ENCODE measurements at places on chromosomes 4 and X.

DNA sequence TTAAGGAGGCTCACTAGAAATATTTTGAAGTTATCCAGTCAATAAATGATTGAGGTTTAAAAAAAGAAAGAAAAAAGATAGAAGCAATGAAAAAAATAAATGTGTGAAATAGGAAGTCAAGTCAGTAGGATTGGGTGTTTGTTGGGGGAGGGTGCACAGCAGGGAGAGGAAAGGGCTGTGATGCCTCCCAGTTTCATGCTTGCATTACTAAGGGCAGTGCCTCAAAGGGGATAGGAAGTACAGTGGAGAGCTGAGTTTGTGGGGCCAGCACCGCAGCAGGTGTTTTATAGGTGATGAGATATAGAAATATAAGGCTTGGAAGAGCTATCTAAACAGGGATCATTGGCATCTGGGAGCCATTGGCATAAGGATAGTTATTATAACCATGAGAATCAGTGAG, 919.2 kb downstream of the STIM2 start:
- no peak for DNase-seq

- no peak for DNase-seq
These were observed 109.4 kb upstream of the DDX3X start for GRCh38 chrX:41224605-41225004.

- no peak for DNase-seq
These were observed 134.3 kb downstream of the MID1IP1 start for GRCh38 chrX:38935561-38935960.

DNA sequence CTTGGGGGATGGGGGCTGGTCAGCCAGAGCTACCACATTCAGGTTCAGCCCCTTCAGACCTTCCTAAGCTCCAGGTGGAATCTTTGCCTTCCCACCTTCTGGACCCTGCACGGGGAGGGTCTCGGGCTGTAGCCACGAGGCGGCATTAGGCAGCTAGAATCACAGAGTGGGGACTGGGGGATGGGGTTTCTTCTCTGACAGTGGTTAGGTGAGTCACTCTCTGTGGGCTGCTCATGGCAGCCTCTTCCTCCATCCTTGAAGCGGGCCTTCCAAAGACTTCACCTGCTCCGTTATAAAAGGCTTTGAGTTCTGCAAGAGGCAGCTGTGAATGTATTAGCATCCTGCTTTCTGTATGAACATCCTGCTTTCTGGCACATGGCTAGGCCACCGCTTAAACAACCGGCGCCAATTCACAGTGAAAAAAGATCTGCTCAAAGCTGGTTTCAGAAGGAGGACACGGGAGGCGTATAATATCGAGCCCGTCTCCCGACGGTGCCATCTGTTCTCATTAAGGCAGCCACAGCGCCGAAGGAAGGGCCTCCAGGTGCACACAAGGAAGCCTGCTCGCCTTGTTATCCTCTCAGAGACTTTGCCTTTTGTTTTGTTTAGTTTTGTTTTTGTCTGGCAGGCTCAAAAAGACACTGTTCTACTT, 74.3 kb upstream of the IGFBP7 start:
- no peak for DNase-seq

DNA sequence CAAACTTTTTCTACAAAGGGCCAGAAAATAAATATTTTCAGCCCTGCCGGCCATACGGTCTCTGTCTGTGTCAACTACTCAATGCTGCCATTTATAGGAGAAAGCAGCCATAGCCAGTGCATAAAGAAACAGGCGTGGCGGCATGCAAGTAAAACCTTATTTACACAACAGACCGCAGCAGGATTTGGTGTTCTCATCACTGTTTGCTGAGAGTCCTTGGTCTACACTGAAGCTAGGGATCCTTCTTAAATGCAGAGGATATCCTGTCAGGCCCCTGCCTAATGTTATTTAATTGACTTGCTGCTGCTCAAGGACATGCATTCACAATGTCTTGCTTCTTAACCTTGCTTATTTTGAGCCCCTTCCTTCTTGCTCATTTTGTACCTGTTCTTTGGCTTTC, 54.7 kb downstream of the CPE start:
- DNase-seq: no peak

DNA sequence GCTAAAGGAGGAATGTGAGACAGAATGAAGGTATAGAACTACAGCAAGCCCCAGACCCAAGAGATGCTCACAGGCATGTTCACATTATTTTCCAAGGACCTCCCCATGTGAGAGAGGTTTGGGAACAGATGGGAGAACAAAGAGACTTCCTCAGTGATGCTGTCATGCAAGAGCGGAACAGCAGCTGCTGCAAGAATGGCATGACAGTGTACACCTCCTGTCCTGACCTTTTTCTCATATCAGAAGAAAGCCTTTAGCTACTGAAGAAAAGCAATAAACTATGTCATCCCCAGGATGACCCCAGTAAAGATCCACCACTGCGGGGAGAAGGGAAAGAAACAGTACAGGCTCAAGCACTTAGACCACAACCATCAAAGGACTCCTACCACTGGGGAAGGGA, 7.2 kb downstream of the PRDM5 start:
- no peak for DNase-seq

DNA sequence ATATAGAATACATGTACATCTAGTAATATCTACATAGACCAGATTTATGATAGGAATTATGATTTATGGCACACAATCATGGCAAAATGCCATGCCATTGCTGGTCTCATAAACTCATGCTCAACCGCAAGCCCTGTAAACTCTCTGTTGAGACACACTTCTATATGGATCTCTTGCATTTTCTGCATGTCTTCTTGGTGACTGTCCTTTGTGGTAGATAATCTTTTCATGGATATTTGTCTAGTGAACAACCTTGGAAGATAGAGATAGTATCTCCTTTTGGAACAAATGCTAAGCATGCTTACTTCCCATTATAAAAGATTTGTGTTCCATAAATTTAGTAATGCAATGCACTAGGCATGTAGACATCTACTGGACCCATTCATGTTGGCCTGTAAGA, 328.0 kb downstream of the NAF1 start:
- DNase-seq: no peak

- DNase-seq: no peak
These were observed 4.1 kb upstream of the UGT2B7 start for GRCh38 chr4:69092190-69092589.

- DNase-seq: no peak
These were observed 19.5 kb downstream of the CNGA2 start for GRCh38 chrX:151754047-151754429.

DNA sequence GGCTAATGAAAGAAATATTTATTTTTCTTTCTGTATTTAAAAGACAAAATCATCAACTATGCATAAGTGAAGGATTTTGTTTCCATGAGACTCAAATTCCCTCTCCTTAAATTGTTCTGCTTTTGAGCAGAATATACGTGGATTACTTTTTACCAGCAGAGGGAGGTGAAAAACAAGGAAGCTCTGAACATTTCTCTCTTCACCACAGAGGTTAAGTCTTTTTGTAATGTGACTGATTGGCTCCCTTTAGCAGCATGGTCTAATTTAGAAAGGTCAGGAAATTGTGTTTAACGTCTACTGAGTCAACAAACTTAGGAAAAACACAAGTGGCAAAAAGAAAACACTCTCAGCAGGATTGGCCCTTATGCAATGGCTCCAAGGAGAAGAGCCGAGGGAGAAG, 55.1 kb upstream of the F9 start:
- DNase-seq: no peak

GRCh38 chr4:15244354-15244753, 183.5 kb upstream of the C1QTNF7 start:
- no peak for DNase-seq

DNA sequence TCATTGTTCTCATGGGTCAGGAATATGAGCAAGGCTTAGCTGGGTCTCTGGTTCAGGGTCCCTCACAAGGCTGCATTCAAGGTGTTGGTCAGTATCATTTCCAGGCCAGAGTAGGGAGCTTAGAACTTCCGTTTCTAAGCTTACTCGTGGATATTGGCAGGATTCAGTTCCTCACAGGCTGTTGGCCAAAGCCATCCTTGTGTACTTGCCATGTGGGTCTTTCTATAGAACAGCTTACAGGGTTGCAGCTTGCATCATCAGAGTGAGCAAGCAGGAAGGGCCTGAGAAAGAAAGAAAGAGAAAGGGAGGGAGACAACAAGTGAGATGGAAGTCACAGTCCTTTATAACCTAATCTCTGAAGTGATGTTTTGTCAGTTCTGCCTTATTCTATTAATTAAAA, 5.1 kb upstream of the LIMCH1 start:
- no peak for DNase-seq

DNA sequence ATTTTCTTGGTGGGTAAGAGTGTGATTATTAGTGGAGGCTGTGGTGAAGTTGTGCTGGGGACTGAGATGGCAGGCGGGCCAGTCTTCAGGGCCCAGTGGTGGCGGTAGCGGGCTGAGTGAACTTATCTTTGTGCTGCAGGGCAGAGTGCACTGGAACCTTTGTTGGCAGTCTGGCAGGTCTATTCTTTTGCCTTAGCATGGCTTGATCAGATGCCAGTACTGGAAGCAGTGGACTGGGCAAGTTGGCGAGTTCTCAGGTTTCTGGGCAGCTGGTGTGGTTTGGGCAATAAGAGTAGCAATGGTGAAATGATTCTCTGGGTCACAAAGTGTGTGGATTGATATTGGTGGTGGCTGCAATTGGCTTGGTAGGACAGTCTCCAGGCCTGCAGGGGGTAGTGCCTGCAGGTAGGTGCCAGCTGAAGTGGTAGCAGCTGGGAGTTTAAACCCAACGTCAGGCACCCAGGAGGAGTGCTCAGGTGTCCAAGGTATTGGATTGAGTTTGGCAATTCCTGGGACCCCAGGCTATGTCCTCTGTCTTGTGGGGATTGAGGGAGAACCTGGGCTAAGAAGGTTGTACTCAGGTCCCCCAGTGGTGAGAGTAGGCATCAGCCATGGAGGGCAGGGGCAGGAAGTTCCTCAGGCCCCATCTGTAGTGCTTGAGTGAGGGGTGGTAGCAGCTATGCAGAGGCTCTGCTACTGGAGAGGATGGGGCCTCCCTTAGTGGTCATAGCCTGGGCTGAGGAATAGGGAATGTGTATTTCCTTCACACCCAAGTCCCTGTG, 34.9 kb upstream of the SLC25A14 start:
- DNase-seq: no peak

DNA sequence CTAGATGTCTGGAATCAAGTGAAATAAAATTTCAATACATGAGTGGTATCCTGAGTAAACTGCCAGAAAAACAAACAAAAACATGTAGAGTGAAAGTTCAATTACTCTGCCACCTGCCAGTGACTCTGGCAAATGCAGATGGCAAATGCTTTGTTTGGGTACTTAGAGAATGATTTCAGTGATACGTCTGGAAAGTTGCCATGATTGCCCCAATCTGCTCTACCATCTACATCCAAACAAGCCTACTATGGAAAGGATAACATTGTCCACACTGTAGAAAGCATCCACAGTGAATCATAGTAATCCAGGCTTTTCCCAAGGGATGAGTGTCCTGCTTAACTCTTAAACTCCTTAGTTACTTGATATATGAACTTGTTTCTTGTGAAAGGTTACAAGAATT, 3.4 kb downstream of the SPATA4 start:
- no peak for DNase-seq

DNA sequence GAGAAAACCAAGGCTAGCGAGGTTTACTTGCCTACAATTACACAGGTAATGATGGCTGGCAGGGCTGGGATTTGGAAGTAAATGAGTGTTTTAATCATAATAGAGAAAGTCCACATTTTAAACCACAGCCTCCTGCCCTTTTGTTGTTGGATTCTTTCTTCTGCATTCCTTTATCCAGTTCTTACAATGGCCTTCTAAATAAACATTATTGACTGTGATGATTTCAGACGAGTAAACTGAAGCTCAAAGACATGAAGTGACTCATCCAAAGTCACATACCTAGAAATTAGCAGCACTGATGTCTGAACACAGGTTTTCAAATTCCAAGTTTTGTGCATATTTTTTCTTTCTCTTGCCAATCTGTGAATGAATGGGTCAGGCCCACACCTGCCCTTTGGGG, 51.2 kb upstream of the C1QTNF7 start:
- DNase-seq: no peak

DNA sequence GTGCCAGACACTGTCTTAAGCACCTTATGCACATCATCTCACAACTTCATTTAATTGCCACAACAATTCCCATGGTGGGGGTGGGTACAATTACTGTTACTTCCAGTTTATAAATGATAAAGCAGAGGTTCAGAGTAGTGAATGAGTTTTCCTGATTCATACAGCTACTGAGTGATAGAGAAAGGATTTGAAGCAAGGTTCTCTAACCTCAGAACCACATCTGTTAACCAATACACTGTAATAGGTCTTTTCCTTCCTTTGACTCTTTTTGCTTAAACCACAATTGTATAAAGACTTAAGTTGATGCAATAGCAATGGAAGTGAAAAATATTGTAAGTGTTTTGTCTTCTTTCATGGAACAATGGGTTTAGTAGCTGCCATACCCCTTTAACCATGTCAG, 43.5 kb upstream of the PAK3 start:
- DNase-seq: no peak

DNA sequence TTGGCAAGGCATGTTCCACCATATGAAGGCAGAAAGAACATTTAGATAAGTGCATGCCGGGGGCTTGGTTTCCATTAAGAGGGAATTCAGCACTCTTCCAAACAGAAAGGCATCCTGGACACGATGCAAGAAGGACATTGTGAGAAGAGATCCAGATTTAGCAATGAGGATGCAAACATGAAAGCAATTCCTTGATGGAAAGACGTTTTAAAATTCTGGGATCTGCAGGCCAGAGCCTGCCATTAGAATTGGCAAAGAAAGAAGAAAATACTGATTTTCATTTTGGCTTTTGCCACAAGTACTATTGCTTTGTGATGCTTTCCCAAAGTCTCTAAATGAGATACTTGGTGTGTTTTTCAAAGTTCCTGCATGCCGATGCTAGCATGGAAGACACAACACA, 367.6 kb downstream of the PPP3CA start:
- no peak for DNase-seq

DNA sequence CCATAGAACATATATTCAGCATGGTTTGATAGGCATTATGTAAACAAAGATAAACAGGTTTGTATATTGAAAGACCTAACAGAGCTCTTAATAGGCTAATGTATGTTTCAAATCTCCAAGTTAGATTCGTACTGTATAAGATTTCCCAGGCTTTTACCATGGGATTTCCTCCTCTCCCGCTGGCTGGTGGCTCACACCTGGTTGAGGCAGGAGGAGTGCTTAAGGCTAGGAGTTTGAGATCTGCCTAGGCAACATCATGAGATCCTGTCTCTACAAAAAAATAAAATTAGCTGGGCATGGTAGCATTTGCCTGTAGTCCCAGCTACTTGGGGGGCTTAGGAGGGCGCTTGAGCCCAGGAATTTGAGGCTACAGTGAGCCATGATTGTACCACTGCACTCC, 5.4 kb downstream of the CPE start:
- no peak for DNase-seq

- DNase-seq: no peak
These were observed 49.2 kb downstream of the FBXW7 start for GRCh38 chr4:152486429-152487389.

DNA sequence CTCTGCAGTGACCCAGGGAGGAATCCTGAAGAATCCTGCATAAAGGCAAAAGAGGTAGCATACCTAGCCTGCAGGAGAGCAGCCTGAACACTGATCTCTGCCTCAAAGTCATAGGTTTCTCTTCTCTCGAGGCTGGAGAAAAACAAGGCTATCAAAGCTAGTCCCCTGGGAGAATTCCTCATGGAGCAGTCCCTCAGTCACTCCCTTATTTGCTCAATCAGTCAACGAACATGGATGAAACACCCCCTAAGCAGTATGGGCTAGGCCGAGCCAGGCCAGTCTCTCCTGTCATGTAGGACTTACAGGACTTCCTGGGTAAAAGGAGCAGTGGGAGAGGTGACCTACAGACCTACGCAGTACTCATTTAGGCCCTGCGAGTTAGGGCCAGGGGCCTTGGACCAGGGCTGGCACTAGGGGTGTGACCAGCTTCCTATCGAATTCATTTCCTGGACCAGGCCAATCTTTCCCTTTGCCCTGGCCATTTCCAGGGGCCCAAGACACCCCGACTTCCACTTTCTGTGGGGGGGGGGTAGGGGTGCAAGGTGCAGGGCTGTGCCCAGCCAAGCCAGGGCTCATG, 164.1 kb downstream of the EFNB1 start:
- no peak for DNase-seq
